ENCODE measurements at places on chromosomes 3 and 15.

DNA sequence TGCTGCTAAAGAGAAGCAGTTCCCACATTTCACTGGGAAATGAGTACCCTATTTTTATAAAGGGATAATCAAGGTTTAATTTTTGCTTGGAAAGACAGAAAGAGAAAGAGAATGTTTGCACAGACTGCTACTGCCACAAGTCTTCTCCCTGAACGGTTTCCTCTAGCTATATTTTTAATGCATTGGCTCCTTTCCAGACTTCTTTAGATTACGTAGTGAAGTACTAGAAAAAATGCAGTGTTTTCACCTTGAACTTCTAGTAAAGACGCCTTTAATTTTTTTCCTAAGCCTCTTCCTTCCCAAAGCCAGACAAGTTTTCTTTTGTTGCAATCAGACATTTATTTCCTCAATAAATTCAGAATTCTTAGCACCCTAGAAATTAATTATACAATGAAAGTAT, 248.3 kb upstream of the CCDC54 start:
- DNase-seq = no peak

- no peak for DNase-seq
These were observed 61.8 kb downstream of the OXNAD1 start for GRCh38 chr3:16326724-16327349.

- DNase-seq = no peak
These were observed 512.7 kb downstream of the SHQ1 start for GRCh38 chr3:72335458-72336095.

DNA sequence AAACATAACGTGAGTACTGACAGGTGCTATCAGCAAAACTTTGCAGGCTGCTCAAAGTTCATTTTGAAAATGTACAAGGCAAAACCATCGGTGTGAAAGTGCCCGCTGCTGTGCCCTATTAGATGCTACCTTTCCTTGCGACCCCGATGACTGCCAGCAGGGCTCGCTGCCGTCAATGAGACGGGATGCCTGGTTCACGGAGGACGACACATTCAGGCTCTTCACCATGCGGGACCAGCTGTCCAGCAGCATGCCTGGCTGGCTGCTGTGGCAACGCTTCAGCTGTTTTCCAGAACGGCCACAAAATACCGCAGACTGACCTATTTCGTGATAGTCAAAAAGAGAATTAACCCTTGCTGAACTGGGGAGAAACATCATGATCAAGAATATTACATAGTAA, 92.7 kb upstream of the OCA2 start:
- DNase-seq = peak; percentile 38

DNA sequence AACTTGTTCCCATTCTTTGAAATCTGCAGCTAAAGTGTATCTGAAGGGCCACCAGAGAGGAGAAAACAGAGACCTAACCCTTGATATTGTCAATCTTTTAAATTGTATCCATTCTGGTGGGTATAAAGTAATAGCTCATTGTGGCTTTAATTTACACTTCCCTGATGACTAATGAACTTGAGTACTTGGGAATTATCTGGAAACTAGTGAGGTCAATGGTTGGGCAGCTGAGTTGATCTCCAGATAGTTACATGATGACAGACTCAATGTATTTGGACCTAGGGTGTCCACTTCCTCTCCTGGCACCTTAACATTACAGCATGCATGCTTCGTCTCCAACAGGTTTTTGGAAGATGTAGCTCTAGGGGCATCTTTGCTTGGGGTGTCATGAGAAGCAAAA, 195.2 kb downstream of the PDCD6IP start:
- no peak for DNase-seq

DNA sequence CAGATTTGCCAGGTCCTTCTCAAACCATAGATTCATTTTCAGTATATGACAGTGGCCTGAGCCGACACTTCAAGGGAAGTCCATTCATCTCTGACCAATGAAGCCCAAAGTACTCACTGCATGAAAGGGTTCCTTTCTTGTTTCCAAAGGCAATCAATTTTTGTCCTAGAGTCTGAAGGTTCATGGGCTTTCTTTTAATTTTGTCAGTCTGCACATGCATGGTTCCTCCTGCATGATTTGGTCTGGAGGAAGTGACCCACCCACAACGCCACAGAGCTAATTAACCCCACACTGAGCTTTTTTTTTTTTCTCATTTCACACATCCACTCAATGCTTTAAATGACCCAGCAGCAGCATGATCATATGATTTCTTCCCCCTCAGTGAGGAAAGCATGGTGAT, 216.4 kb downstream of the TIGIT start:
- no peak for DNase-seq

- no peak for DNase-seq
These were observed 368.2 kb downstream of the GABRG3 start for GRCh38 chr15:27339138-27339537.

GRCh38 chr15:71809346-71809745, 1.0 kb upstream of the NR2E3 start:
- DNase-seq = no peak

- no peak for DNase-seq
These were observed 16.7 kb upstream of the PIGZ start for GRCh38 chr3:196985298-196985697.

- DNase-seq = no peak
These were observed 12.5 kb downstream of the PRR20G start for GRCh38 chr3:127275287-127275781.

- no peak for DNase-seq
These were observed 154.2 kb downstream of the TIGIT start for GRCh38 chr3:114447950-114448479.

DNA sequence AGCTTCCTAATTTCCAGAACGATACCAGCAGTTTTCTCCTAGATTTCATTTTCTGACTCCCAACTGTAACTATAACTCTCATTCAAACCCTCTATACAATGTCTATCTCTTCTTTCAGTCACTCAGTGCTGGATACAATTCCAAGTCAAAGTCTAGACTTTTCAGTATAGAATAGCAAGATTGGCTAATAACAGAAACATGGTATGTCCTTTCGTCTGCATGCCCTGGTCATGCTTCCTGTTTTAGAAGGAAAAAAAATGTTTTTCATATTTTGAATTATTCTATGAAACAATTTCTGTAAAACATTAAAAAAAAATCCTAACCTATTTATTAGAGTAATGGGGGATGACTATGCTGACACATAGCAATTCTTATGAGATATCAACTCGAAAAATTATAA, 180.0 kb downstream of the KCNAB1 start:
- DNase-seq = no peak

DNA sequence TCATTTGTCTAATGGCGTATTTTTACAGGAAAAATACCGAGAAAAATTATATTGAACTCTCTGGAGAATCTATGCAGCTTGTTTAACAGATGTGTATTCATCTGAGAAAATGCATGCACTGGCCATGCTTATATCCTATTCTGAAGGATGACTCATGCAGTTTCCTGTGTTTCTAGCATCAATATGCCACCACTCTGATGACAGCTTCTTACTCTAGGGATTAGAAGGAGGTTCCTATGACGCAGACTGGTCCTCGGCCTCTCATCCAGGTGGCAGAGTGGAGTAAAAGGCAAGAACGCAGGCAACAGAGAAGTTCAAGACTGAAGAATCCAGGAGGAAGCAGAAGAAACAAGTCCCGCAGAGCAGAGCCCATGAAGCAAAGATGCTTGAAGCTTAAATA, 910.0 kb upstream of the ROBO1 start:
- peak; percentile 39 for DNase-seq

DNA sequence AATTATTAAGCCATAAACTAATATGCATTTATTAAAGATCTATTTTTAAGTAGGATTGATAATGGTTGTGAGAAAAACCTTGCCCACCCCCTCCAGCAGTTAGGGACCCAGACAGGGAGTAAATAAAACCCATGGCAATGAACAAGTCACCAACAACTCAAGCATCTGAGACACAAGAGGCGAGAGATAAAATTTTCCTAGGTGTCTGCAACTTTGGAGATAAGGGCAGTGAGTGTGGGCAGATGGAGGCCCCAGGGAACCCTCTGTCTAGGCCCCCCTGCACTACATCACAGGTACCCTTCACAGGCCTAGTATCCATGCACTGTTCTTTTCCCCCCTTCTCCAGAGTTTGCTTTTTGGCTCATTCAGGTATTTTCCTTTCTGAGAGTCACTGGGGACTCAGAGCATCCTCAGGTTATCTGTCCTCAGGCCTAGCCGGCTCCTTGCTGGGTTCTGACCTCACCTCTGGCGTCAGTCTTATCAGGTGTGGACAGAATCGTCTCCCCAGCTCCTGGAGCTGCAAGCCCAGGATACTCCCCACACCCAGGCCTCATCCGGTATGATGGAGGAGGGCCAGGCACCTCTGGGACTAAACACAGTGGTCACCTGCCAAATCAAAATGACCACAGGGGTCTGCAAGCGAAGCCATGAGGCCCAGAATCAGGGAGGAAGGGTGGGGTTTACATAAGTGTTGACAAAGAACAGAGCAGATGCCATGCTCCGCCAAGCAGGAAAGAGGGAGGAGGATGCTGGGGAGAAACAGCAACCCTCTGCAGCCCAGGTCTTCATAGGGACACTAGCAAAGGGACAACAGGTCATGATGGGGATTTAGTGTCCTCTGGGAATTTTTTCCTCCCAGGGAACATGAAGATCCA, 50.4 kb downstream of the CCNL1 start:
- no peak for DNase-seq

DNA sequence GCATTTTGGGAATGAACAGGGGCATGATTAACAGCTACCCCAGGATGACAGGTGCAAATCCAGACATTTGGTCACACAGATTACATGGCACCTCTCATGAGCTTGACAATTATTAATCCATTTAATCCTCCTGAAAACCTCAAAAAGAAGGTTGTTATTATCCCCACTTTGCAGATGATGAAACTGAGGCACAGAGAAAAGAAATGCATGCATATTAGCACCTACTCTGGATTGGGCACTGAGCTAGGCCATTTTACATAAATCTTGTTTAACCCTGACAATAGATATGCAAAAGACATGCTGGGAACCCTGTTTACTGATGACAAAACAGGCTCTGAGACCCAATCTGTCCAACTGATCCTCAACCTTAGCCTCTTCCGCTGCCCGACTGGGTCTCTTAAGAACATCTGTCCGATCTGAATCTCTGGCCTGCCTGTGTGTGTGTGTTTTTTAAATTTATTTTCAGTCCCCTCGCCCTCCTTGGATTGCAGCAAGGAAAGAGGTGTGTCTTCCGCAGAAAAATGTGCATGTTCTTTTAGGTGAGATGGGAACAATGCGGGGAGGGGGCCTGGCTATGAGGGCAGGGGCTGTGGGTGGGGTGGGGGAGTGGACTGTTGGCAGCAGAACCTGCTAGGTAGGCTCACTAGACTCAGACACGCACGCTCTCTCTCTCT, 162.5 kb downstream of the WNT7A start:
- no peak for DNase-seq

- DNase-seq = no peak
These were observed 12.2 kb downstream of the NCEH1 start for GRCh38 chr3:172698631-172699030.

DNA sequence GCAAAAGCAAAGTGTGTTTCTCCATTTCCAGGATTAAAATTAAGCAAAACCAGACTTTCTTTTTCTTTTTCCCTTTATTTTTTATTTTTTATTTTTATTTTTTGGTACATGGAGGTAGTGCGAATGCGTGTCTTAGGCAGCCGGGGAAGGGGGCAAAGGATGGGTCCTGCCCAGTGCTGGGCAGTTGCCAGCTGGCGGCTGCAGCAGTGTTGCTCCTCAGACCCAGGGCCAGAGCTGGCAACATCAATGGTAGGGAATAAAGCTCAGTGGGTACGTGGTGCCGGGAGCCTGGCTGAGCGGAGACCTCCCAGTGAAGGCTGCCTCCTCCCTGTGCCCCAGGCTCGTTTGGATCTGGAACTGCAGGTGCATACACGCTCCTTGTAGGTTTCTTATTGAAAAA, 46.3 kb downstream of the POLR2M start:
- no peak for DNase-seq

- DNase-seq = no peak
These were observed 53.0 kb upstream of the CTDSPL start for GRCh38 chr3:37808656-37809055.

DNA sequence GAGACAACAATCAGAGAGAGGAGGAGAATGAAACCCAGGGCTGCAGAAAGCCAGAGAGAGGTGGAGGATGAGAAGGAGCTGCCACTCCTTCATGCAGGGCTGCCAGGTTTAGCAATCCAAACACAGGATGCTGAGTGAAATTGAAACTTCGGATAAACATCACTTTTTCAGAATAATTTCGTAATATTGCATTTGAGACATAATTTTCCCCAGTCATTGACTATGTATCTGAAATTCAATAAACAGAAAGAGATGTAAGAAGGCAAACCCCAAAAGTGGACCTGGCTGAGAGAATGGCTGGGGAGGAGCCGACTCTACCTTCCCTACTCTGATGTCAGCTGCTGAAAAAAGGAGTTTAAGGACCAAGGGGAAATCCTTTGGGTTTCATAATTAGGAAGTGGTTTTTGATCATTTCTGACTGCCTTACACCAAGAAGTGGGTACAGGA, 33.8 kb downstream of the SLC9A9 start:
- DNase-seq = no peak

GRCh38 chr3:66609660-66610561, 109.1 kb upstream of the LRIG1 start:
- peak; percentile 88 for DNase-seq

GRCh38 chr15:23503576-23503975, 56.5 kb upstream of the GOLGA6L2 start:
- DNase-seq = no peak

DNA sequence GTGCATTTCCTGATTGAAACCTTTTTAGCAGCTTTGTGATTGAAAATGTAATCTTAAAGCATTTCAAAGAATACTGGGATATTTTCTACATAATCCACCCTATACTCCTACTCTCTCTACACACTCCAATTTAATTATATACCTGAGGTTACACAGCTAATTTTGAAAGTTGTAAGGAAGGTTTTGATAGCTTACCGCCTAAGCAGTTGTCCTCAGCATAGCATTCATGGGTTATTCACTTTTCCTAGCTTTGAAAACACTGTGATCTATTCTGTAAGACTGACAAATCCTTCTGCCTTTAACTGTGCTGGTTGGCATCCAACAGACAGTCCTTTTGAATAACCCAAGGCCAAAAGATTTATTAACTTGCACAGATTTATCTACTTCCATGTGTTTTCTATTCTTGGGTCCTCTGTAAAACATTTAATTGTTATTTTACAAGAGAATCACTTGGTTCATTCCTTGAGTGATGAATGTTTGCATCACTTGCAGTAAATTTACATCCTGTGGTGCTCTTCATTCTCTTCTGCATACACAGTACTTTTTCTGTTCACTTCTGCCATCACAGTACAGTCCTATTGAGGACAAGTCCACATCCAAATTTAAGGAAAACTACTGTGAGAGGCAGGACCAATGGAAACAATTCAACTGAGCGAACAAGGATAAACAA, 44.8 kb downstream of the SERPINI1 start:
- no peak for DNase-seq

- DNase-seq = no peak
These were observed 152.8 kb upstream of the BHLHE40 start for GRCh38 chr3:4826237-4827100.
